ENCODE measurements at places on chromosomes 16 and 17.

DNA sequence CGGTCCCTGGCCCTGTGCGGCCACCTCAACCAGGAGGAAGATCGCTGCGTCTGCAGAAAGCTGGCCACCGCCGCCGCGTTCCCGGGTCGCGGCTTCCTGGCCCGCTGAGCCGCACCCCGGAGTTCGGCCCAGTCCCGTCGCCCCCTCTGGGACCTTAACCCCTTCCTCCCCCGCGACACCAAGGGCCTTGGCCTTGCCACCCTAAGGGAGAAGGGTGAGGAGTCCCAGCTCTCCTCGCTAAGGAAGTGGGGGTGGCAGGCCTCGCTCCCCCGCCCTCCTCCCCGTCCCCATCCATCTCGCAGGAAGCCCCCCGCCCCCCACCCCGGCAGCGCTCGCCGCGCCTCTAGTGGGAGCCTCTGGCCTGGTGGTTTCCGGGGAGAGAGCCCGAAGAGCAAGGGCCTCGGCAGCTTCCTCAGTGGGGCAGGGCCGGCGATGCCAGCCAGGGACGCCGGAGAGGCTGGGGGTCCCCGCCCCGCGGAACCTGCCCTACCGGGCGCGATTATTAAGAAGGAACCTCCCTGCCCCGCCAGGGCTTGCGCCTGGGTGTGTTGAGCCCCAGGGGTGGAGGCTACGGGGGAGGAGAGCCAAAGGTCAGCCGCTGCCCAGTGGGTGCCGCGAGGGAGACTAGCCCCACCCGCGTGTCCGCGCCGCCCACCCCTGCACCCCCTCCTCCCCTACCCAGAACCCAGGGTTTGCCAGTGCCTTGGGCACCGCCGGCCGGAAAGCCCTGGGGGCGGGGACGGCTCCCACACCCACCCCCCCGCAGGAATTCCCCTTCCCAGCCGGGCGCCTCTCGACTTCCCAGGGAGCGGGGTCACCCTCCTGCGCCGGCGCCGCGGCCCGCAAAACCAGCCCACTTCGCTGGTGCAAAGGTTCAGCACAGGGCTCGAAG lies 6.8 kb downstream of the CBX4 start:
- DNase-seq, result no peak

- no peak for DNase-seq
Measured at GRCh38 chr17:77609553-77610517, 348.7 kb upstream of the TNRC6C start.

DNA sequence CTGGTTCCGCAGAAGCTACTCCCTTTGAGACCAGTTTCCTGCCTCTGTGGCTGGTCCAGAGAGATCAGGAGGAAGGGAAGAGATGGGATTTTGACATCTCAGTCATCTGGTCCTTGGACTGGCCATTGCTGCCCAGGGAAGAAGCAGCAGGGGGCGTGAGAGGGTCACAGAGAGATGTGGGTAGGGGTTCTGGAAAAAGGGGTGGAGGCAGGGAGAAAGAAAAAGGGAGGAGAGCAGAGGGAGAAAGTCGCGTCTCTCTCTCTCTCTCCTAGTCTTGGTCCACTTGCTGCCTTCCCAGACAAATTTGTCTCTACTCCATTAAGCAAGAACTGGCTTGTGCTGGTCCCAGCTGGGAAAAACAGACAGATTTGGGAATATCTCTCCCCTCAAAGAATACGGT lies 4.4 kb downstream of the SHBG start:
- DNase-seq, result peak; percentile 86

GRCh38 chr17:82458885-82459424 lies 414 bp downstream of the NARF start:
- peak; percentile 52 for DNase-seq

DNA sequence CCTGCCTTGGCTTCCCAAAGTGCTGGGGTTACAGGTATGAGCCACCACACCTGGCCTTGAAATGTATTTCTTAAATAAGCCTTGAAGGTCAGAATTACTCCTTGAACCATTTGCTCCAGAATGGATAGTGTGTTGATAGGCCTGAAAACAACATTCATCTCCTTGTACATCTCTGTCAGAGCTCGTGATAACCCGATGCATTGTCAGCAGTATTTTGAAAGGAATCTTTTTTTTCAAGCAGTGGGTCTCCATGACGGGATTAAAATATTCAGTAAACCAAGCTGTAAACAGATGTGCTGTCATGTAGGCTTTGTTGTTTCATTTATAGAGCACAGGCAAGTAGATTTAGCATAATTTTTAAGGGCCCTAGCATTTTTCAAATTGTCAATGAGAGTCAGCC lies 16.6 kb downstream of the NSRP1 start:
- no peak for DNase-seq

DNA sequence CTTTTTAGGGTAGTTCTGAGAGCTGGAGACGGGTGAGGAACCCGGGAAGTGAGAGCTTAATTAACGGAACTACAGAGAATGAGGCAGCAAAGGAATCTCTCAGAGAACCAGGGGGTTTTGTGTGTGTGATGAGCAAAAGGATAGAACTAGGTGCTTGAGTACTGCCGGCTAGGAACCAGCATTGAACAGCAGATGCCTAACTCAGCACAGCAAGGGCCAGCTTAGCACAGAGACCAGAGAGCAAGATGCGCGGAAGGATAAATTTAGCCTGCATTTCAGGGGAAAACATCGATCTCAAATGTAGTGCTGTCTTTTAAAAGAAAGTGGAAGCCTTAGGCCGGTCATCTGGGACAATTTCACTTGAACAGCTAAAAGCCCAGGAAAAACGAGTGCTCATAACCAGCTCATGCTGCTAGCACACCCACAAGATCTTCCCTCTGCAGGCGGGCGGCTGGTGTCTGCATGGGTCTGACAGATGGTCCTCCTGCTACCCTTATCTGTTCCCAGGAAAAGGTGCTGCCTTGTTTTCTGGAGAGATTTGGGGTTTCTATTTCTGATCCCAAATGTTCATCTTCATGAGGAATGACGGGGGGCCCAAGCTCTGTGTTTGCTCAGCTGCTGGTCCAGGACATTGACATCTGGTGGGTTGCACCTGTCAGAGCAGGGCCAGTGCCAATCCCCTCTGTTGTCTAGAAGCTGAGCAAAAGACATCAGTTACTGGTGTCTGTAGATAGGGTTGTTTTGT lies 103.9 kb downstream of the SOCS1 start:
- DNase-seq, result no peak

DNA sequence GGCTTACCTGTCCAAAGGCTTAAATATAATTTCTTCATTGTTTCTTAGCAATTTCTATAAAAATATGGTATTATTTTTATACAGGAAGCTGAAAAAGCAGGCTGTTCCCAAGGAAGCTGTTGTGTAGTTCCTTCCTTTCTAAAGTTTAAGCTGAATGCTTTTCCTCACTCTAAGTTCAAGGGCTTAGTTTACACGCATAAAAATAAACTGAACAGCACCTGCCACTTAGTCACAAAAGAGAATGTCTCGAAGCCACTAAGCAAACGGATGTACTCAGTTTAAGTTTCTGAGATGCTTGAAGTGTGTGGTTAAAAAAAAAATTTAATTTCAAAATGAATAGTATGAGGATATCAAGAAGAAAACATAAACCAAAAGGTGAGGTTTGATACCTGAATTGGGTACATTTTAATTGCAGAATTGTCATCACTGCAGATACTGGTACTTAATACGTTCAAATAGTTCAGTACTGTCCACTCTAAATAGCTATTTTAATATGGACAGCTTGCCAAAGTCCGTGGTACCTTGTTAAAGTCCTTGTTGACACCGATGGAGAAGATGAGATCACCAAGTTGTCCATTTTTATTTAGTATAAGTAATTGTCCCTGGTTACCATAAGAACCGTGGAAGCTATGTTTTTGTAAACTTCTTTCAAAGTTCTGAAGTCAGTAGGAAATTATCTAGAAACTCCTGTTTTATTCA lies 38.1 kb downstream of the MRTFB start:
- no peak for DNase-seq

Data from endothelial cell (in vitro differentiated cells).